ENCODE measurements at places on chromosomes 11 and 22.

DNA sequence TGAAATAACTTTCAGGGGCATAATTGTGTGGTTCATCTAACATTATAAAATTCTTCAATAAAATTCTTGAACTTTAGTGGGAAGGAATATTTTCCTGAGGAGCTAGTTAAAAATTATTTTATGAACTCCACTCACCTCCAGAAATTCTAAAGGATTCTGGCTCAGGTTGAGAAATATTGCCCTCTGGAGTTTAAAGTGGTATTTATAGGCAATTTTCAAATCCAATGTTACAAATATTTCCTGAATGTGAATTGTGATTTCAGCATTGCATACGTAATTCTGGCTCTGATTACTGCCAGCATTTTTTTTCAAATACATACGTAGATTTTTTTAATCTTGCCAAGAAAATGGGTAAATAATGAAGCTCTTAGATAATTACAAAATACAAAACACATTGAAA, 598.2 kb upstream of the ANO3 start:
- no peak for DNase-seq

- DNase-seq: no peak
Observed at GRCh38 chr11:126491092-126491491, 135.6 kb downstream of the ST3GAL4 start.

GRCh38 chr11:75283391-75283931, 42.9 kb downstream of the TPBGL start:
- DNase-seq: no peak

GRCh38 chr11:75560644-75561043, 1.4 kb upstream of the SERPINH1 start:
- DNase-seq: no peak

DNA sequence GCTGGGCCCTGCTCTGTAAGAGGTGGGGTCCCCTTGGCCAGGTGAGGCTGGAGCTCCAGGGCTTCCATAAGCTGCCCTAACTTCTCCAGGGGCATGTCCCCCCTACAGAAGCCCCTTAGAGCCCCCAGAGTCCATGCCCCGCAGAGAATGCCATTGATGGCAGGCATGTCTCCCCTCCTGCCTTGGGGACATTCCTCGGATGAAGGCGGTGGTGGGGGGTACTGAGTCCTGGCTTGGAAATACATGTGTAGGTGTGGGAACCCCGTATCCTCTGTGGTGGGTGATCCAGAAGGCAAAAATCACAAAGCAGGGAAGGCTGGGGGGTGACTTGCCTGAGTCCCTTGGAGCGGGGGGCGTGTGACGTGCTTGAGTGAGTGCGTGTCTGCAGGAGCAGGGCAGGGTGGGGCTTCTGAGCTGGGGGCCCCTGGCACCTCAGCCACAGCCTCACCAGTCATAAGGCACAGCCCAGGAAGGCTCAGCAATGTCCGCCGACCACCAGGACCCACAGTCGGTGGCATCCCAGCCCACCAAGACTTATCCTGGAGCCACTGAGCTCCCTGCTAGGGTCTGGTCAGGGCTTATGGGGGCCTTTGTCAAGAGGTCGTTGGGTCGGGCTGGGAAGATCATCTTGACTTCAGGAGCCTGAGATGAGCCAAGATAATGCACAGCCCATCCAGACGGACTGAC, 69.8 kb upstream of the KCNQ1OT1 start:
- DNase-seq: no peak

DNA sequence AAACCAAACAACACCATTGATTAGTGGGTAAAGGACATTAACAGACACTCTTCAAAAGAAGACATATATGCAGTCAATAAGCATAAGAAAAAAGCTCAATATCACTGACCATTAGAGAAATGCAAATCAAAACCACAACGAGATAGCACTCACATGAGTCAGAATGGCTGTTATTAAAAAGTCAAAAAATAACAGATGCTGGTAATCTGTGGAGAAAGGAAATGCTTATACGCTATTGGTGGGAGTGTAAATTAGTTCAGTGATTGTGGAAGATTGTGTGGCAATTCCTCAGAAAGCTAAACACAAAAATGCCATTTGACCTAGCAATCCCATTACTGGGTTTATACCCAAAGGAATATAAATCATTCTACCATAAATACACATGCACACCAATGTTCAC, 182.6 kb downstream of the TRPC6 start:
- DNase-seq: no peak

- no peak for DNase-seq
Observed at GRCh38 chr11:46905806-46906205, 12.5 kb downstream of the LRP4 start.

DNA sequence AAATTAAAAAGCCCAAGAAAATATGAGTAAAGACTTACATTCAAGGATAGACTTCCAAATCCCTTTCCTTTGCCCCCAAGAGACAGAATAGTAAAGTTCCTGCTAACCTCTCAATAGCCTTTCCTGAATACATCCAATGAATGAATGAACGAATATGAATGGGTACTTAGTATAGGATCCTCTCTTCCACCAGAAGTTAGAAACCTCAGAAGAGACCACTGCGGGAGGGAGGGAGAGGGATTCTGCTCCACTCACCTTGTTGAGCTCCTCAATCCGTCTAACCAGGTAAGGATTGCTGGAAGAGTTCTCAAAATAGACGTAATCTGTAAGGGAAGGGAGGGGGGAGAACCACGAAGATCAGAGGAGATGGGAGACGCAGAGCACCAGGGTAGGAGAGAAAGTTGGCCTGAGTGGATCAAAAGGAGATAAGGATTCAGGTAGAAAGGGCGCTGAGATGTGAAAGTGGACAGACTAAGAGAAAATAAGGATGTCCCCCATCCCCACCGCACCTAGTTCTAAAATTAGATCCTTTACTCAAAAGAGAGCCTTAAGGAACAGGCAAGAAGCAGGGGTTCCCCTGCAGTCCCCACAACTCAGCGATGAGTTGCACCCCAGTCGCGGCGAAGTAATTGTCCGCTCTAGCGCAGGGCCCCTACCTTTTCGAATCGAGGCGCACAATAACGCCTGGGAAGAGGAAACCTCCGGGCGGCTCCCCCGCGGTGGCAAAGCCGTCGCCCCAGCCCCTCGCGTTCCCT, 1.1 kb downstream of the MTA2 start:
- no peak for DNase-seq

GRCh38 chr11:96330511-96330859, 12.5 kb downstream of the MAML2 start:
- DNase-seq: no peak

DNA sequence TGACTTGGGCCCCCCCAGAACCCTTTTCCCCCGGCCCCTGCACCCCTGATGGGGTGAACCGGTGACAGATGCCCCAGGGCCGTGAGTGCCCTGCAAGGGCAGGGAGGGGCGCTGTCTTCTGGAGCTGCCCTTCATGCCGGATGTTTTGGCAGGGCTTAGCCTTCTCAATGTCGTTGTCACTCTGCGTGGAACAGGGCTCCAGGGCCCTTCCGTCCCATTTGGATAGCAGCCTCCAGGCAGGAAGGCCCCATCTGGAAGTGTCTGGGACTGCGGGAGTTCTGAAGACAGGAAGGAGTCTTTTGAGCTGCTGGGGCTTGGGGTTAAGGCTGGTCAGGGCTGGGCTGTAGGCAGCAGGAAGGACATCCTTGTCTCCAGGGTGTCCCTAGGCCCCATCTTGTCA, 4.6 kb downstream of the FRMD8 start:
- no peak for DNase-seq

DNA sequence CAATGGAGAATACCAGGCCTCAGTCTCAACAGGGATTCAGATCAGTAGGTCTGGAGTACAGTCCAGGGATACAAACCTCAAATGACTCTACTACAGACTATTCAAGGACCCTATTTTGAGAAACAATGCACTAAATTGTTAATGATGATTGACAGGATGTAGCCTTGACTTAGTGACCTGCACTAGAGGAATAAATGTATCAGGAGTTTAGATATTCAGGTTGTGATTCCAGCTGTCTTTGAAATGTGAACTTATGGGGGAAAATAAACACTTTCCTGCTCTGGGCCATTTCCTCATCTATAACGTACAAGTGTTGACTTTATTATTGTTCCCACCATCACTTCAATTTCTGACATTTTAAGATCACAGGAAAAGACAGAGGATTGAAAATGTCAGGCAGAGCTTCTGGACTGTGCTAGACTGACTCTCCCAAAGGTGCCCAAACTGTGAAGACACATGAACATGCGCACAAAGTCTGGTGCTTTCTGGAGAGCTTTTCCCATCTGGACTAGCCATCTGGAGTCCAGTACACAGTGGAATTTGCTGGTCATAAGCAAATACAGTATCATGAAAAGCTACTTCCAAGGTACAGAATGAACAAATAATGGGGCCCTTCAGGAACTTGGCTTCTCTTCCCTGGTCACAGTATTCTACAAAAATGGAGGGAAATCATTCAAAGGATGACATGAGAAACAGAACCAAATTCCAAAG, 110.4 kb downstream of the USP35 start:
- no peak for DNase-seq

- DNase-seq: no peak
Observed at GRCh38 chr11:34168642-34169420, 63.4 kb downstream of the NAT10 start.

DNA sequence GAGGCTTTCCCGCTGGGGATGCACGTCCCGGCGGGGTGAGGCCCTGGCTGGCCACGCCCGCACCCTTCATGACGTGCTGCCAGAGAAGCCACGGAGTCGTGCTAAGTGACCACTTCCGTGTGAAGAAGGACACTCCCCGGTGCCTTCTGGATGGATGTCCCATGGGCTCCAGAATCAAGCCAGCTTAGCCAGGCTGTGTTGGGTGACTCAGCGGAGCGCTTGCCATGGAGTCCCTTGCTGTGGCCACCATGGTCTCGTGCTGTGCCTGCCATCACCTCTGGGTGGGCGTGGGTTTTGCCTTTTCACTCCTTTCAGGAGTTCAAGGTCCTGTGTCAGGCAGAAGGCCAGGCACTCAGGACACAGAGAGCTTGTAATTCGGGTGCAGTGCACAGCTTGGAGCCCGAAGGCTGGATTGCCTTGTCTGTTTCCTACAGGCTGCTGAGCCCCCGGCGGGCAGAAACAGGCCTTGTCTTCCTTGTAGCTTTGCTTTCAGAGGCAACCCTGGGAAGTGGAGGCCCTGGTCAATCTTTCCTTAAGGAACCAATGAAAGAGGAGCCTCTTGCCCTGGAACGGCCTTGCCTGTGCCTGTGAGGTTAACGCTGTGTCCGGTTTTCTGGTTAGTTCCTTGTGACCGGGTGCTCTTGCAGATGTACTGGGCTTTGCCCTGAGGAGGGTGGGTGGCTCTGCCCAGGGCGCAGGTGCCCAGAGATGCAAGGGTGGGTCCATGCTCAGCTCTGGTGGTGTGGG, 268.6 kb downstream of the TBC1D22A start:
- no peak for DNase-seq

DNA sequence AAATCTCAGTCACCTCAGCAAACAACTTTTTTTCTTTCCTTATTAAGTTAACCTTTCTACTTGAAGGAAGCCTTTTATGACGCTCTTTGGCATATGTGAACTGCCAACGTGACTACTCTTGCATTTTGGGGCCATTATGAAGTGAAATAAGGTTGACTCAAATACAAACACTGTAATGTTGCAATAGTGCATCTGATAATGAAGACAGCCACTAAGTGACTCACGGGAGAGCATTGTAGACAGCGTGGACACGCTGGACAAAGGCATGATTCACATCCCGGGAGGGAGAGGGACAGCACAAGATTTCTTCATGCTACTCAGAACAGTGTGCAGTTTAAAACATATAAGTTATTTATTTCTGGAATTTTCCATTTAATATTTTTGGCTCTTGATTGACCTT, 560.8 kb downstream of the ETS1 start:
- DNase-seq: no peak

DNA sequence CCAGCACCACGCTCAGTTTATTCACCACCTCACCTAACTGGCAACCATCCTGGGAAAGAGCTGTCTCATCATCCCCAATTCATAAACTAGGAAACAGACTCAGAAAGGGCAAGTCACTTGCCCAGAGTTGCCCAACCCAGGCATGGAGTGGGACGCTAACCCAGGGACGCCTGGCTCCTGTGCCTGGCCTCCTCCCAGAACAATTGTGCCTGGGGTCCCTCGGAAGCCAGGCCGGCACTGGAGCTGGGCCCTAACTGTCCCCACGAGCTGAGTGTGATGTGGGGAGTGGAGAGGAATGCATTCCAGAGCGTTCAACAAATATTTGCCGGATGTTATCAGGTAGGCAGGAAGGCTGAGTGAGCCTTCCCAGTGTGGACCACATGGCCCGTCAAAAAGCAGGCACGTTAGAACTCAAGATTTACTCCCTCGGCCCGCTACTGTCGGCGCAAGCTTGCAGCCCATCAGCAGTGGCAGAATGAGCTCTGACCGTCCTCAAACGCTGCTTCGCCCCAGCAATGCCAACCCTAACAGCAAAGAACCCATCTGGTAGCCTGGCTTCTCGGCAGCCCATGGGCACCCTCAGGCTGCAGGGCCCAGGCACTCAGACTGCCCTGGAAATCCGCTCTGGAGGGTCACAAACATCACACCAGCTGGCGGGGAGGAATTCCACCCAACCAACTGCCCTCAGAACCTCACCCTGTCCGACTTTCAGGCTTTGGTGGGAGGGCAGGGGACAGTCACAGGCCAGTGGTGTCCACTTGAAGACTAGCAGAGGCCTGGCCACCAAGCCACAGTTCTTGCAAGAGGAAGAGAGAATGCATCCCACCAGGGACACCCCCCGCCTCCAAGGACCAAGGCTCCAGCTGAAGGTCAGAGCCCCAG, 35.6 kb downstream of the MYH9 start:
- no peak for DNase-seq

GRCh38 chr11:2539371-2540222, 94.8 kb downstream of the KCNQ1 start:
- DNase-seq: no peak

- no peak for DNase-seq
Observed at GRCh38 chr11:73549376-73549775, 48.5 kb downstream of the FAM168A start.

DNA sequence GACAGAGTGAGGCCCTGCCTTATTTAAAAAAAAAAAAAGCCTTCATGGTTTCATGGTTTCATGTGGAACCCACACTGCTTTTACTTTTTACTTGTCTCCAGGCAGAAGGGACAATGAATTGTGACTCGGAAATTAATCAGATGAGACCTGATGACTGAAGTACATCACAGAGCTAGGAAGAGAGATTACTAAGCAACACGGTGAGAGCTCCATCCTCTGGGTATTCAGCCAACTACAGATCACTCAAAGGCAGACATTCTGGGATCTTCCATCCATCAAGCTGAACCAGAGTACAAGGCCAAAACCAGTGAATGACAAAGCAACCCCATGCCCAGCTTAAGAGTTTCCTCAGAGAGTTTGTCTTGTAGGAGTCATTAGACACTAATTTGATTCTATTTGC, 433.2 kb downstream of the SOX6 start:
- DNase-seq: no peak
